Effector memory CD4-positive, alpha-beta T cell (primary cell): ENCODE measurements at places on chromosomes 4 and X.

GRCh38 chr4:145709843-145710242 is 29.9 kb downstream of the C4orf51 start:
- no peak for DNase-seq

DNA sequence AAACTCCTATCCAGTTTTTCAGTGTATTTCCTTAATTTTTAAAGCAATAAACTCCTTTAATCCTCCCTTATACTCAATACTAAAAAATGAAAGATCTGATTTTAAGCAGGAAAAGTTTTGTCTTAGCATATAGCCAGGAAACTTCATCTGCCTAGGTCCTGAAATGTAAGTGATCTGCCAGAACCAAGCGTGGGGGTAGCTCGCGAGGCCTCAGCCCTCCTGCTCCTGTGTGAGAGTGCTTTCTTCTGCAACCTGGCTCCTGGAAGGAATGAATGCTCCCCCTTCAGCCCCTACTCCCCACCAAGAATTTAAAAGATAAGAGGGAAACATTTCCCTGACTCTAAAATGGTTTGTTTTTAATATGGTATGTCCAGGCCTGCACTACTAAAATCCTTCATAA is 160.1 kb downstream of the CBR4 start:
- no peak for DNase-seq

DNA sequence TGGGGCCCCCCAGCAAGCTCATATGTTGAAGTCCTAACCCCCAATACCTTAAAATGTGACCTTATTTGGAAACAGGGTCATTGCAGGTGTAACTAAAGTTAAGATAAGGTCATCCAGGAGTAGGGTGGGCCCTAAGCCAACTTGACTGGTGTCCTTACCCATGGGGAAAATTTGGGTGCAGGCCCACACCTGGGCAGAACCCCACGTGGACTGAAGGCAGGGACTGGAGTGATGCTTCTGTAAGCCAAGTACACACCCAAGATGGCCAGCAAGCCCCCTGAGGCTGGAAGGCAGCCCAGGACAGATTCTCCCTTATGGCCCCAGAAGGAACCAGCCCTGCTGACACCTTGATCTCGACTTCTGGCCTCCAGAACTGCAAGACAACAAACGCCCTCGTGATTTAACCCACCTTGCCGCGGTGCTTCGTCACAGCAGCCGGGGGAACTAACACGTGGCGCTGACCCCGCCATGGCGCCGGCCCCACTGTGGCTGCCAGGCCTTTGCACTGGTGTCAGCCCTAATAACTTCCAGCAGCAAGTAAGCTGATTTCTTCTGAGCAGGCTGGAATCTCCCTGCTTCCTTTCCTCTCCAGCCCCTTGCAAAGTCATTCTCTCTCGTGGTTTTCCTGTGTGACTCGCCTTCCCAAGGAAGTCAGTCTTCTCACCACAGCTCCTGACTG is 23.2 kb upstream of the MXD4 start:
- DNase-seq, result no peak

DNA sequence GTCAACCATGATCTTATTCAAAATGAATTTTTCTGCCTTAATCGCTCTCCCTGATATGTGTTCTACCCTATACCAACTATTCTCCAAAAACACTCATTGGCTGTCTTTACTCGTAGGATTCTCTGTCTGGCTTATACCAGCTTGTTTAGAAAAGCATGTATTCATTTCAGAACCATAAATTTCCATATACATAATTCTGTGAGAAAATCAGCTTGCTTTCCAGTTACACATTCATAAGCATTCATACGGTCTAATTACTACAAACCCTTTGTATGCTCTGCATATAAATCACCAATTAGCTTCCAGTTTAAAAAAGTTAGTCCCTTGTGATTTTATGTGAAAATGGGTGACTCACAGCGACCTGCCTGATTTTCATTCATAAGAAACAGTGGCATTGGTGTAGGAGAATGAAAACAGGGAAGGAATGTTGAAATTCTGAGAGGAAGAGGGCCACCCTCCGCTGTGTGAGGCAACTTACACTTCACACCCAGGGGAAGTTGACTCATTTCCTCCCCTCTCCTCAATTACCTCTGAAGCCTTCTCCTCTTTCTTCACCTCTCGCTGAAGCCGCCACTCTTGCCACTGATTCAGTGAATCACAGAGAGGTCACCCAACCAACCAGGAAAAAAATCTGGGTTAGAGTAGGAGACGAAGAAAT is 63.3 kb downstream of the MEPE start:
- DNase-seq, result no peak

DNA sequence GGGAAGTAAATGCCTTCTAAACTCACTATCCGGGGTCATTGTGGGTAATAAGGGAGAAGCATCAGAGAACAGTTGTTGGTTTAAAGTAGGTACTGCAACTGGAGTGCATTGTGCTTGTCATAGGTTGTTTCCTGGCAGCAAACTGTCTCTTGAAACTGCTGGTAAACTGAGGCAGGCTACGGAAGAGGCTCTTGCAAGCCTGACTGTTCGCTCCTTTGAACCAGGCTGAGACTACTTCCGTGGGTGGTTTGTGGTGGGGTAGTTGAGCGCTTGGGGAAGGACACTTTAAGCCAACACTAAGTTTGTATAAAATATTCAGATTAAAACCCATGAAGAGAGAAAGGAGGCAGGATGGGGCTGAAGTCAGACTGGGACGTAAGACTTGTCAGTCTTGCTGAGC is 45.2 kb upstream of the WDR1 start:
- peak; percentile 8 for DNase-seq

DNA sequence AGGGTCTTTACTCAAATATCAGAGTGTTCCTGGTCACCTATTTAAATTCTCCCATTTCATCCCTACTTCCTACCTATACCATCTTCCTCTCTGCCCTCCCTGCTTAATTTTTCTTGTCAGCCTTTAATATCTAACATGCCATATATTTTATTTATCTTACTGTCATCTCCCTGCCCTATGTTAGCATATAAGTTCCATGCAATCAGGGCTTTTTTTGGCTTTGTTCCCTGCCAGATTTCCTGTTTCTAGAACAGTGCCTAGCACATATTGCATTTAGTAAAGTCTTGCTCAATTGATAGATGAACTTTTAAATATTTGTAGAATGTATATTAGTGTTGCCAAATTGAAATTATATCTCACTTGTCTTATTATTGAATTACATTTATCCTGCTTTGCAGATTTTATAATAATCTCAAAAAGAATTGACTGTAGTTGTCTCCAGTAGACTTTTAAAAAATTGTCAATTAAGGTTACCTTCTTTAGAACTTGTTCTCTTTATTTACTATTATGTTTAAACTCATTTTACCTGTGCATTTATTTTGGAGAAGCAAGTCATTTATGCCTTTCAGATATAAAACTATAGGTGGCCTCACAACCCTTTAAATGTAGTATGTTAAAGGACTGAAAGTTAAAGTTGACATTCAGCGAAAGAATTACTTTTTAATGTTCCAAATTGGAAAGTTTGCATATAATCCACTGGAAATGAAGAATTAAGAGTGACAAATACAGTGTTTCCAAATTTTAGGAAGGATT is 108.2 kb upstream of the BMPR1B start:
- no peak for DNase-seq

DNA sequence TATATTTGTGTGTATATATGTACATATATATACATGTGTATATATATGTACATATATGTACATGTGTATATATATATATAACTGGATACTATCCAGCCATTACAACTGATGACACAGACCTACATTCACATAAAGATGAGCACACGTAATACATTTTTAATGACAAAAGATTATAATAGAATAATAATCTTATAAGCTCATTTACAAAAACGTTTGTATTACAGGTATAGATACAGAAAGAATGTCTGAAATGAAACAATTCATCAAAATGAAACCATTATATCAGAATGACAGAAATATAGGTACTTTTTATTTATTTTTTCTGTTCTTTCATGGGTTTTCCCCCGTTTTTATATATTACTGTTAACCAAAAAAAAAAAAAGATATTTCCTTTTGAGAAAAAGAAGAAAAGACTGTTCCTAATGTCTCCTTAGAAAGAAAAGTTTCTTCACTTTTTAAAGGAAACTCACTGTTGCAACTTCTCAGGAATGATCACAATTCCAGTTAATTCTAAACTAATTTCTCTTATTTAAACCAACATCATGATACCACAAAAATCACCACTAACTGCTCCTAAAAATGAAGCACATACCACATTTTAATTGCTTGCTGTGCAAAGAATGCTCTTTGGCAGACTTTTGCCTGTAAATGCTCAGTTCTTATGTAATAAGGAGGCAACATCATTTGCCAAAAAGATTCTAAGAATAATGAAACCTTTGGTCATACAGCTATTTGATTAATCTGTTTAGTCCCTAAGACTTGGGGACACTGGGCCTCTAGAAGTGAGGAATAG is 18.9 kb downstream of the LEF1 start:
- DNase-seq, result no peak

DNA sequence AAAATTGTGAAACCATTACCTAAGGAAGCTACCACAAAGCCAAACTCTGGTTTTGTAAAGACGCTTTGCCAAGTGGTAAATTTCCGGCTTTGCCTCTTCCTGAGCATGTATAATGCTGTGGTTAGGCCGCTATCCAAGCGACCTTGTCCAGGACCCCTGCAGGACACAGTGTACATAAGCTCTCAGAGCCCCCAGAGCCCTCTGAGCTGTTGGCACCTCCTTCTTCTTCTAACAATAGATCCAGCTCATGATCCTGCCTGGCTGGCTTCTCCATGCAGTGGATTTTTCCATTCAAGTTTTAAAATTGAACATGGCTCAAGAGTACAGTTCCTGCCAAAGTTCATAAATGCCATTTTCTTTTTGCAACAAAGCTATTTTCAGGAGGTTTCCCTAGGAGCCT is 326.7 kb downstream of the MAPK10 start:
- DNase-seq, result no peak

- no peak for DNase-seq
These were observed 25.3 kb downstream of the TRIM2 start for GRCh38 chr4:153229545-153229944.

DNA sequence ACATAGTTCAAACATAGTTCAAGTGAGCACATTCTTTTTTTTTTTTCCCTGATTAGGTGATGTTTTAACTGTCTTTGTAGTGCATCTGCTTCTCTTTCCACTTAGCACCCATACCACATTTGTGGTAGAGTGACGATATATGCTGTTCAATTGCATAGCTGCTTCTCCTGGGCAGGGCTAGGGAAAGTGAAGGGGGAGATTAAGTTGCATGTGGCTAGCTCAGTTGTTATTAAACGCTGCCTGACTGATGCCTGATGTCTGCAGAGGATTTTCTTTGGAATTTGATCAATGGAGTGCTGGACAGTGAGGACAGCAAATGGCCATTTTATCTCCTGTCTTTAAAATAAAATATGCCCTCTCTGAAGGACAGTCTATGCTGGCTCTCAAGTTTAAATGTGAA is 63.7 kb downstream of the ANK2 start:
- no peak for DNase-seq

GRCh38 chr4:9938933-9939332 is 82.4 kb downstream of the SLC2A9 start:
- no peak for DNase-seq

- no peak for DNase-seq
These were observed 270.1 kb downstream of the QDPR start for GRCh38 chr4:17241835-17242234.

GRCh38 chr4:108224611-108225053 is 55.9 kb upstream of the LEF1 start:
- no peak for DNase-seq

DNA sequence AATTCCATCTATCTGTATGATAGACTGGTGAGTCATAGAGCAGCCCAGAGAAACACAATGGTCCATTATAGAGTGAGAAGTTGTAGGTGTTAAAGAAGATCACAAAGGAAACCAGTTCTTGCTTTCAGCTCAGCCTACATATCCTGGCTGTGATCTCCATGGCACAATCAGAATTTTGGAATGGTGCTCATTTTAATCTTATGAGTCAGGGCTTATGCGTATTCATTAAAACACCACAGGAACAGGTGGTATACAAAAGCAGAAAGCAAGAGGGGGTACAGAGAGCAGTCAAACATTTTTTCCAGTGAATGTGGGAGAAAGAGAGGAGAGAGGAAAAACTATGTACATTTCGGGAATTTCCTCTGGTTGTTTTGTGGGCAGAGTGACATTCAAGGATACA is 126.9 kb downstream of the MFAP3L start:
- DNase-seq, result no peak

DNA sequence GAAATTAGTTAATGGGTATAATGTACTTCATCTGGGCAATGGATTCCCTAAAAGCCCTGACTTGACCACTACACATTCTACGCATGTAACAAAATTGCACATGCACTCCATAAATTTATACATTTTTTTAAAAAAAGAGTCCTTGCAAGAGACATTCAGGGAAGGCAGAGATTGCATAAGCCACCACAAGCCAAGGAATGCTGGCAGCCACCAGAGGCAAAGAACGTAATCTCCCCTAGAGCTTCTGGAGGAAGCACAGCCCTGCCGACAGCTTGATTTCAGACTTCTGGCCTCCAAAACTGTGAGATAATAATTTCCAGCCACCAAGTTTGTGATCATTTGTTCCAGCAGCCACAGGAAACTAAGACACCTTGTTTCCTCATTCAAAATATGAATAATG is 185.6 kb upstream of the GALNT7 start:
- DNase-seq, result no peak
